Activated T-cell treated with anti-CD3 and anti-CD28 coated beads for 24 hours (primary cell): ENCODE measurements at places on chromosomes 2 and 18.

GRCh38 chr2:144456680-144457079, 63.2 kb downstream of the ZEB2 start:
- no peak for DNase-seq

DNA sequence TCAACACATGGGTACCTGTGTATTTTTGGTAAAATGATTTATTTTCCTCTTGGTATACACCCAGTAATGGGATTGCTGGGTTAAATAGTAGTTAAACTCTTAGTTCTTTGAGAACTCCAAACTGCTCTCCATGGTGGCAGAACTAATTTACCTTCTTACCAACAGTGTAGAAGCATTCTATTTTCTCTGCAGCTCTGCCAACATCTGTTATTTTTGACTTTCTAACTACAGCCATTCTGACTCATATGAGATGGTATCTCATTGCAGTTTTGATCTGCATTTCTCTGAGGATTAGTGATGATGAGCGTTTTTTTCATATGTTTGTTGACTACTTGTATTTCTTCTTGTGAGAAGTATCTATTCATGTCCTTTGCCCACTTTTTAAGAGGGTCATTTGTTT, 180.6 kb downstream of the FSIP2 start:
- DNase-seq: no peak

GRCh38 chr2:65437392-65438135, 5.2 kb upstream of the SPRED2 start:
- DNase-seq: no peak

- no peak for DNase-seq
Measured at GRCh38 chr2:10720947-10721395, 459 bp upstream of the ATP6V1C2 start.

GRCh38 chr18:23377669-23378301, 75.3 kb upstream of the RIOK3 start:
- DNase-seq: no peak

DNA sequence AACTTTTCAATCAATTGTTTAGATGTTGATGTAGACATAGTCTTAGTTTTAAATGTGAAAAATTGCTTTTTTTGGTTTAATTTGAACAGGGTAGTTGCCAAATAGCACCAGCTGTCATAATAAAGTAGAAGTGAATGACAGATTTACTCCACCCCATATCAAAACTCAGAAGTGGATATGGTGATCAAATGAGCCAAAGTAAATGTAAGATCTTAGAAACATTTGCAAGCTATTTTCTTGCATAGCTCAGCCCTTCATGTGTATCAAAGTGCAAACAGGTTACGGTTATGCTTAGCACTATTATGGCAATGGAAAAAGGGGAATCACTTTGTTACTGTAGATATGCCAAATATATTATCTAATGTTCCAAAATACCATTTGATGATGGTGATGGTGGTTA, 540.9 kb upstream of the NRP2 start:
- DNase-seq: no peak

DNA sequence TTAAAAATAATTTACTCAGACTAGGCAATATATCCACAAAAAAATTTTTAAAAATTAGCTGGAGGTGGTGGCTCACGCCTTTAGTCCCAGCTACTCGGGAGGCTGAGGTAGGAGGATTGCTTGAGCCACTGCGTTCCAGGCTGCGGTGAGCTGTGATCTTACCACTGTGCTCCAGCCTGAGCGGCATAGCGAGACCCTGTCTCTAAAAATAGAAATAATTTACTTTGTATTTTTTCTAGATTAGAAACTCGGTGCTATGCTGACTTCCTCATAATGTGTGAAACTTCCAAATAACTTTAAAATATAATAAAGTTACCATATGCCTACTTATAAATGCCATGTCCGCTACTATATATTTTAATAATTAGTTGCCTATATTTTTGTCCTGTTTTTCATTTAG, 6.7 kb downstream of the PPIG start:
- DNase-seq: no peak

DNA sequence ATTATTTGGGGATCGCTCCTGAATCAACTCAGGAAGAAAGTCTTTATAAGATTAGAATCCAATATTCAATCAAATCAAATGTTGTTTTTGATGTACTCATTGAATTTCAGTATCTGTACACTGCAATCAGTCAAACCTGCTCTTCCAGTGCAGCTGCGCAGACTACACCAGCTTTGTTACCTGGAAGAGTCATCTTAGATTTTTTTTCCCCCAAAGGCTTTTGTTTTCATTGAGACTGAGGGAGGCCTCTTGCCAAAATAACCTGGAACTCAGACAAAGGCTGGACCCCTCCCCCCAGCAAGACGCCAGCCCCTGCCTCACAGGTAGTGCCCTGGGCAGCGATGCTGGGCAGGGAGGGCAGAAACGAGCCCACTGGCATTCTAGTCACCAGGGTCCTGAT, 74.8 kb downstream of the ARHGEF4 start:
- no peak for DNase-seq

DNA sequence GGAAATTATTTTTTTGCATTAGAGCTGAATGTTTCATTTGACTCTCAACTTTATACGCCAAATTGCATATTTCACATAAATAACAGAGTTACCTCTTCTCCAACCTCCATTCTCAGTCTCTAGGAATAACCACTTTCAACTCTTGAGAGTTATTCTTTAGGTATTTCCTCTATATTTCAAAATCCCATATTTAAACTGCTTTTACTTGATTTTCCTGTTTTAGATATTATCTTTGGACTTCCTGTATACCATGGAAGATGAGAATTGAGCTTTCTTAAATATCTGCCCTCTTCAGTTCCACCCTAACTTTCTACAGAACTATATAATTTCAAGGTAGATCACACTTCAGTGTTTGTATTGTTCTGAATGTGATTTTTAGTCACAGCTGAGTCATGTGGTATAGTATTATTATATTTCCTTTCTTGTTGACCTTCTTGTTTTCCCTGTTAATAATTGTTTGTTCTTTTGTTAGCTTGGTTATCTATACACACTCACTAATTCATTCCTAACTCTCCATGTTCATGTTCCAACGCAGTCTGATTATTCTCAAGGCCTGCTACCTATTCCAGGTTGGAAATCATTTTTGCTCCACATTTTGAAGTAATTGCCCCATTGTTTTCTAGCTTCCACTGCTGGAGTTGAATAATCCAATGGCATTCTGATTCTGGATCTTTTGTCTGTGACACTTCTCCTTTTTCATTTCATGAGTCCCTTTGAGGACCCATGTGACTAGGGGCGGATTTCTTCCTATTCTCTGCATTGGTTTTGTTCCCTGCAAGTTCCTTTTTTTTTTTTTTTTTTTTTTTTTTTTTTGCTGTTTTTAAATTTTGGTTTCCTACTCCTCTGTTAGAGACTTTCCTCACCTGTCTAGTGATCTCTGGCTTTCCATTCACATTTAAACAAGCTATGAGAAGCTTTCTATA, 156.8 kb upstream of the RBMS1 start:
- no peak for DNase-seq

- DNase-seq: no peak
Measured at GRCh38 chr2:74575320-74575719, 20.8 kb downstream of the DOK1 start.

GRCh38 chr2:44969936-44970335, 28.4 kb downstream of the SIX3 start:
- no peak for DNase-seq

GRCh38 chr2:217166241-217166850, 306.5 kb upstream of the TNP1 start:
- no peak for DNase-seq

- DNase-seq: no peak
Measured at GRCh38 chr2:86039178-86039962, 66.3 kb downstream of the POLR1A start.

DNA sequence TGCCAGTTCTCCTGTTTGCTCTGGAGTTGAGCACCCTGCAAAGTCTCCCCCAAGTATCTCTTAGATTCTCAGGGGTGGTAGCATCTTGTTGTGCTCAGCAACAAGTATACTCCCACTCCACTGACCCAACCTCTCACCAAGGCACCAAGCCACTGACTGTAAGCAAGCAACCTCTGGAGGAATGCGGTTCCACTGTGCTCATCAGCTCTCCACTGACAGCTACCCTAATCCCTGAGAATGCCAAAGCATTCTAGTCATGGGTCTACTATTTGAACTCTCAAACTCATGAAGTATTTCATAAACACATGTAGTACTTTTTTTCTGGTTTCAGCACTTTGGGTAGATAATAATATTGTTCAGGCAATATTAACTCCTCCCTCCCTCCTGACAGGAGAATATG, 170.0 kb downstream of the EPHA4 start:
- DNase-seq: no peak
